ENCODE measurements at places on chromosomes 7 and 10. TPM values are rescaled to one million over a fixed set of nuclear protein-coding genes. Genes with fewer than 3 reads are reported as not detected.
A peak's percentile ranks its signal among the peaks of the same experiment; 100 is the strongest.

- no peak overlapping the region for H3K27ac ChIP-seq
- no peaks in the 10 kb centered on the region for H3K36me3 ChIP-seq
- no peak for DNase-seq
- no peak overlapping the region for H3K4me3 ChIP-seq
- H3K4me1 ChIP-seq, result peaks cover 7% of the 10 kb centered on the region
Observed at GRCh38 chr10:26199841-26200240, 16.7 kb upstream of the GAD2 start.

DNA sequence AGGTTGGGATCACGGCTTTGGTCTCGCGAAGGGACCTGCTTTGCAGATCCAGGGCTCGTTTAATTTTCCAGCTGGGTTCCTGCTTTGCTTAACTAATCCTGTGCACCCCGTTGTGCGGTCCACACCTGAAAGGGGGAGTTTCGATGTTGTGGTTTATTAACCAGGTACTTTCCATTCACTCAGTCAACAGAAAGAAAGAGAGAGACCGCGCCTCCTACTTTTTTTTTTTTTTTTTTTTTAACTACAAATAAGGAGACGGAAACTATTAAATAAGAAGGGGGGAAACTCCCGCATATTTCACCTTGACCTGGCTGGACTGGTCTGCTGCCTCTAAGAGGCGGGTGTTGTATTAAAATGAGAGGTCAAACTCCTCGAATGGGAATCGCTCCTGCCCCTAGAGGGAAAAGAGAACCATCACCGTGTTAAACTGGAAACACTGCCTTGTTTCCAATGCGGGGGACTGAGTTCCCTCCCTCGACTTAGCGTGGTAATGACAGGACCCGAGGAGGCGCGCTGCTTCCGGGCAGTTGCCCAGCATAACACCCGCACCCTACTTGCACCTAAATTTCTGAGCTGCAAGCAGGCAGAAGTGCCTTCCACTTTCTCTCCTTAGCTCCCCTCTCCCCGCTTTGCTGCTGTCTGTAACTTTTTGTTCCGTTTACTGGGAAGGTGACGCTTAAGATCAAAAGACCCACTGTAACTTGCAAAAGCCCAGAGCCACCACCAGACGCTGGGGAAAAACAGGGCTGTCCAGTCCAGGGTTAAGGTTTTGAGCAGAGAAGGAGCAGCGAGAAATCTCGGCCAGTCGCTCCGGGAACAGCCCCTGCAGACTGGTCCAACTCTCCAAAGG, 1.1 kb upstream of the ITGB8 start:
- peak; percentile 58 for DNase-seq
- H3K27me3 ChIP-seq, result peaks cover 70% of the 10 kb centered on the region
- H3K4me3 ChIP-seq, result peak overlapping the region; percentile 87
- H3K36me3 ChIP-seq, result no peaks in the 10 kb centered on the region
- H3K27ac ChIP-seq, result peak overlapping the region; percentile 80

DNA sequence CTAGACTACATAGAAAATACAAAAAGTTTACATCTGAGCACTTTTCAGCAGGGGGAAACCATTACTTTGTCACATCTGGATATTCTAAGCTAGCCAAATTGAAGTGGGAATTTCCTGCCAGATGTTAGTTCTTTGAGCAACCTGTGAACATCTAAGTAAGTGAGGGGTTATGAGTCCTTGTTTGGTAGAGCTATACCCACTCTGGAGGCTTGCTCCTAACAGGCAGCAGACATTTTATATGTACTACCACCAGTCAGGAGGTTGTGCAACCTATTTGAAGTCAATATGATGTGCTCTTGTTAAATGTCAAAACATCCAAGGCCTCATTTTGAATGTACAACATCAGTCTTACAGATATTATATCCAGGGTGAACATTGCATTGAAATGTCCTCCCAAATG, 143.3 kb upstream of the KAT6B start:
- peaks cover 22% of the 10 kb centered on the region for H3K36me3 ChIP-seq
- no peak overlapping the region for H3K27ac ChIP-seq
- no peak overlapping the region for H3K4me3 ChIP-seq
- H3K4me1 ChIP-seq, result peaks cover 6% of the 10 kb centered on the region

DNA sequence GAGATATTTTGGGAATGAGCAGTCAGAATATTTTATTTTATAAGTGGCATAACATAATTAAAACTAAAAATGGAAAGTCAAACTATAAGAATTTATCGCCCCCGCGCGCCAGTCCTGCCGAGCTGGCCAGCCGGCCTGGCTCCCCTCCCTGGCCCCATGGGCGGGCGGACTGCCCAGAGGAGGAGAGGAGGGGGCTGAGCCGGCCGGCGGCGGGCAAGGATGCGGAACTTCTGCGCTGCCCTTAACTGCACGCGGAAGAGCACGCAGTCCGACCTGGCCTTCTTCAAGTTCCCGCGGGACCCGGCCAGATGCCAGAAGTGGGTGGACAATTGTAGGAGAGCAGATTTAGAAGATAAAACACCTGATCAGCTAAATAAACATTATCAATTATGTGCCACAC, 96.8 kb downstream of the DKK1 start:
- H3K27me3 ChIP-seq, result no peaks in the 10 kb centered on the region
- no peak overlapping the region for H3K27ac ChIP-seq
- H3K4me3 ChIP-seq, result no peak overlapping the region

DNA sequence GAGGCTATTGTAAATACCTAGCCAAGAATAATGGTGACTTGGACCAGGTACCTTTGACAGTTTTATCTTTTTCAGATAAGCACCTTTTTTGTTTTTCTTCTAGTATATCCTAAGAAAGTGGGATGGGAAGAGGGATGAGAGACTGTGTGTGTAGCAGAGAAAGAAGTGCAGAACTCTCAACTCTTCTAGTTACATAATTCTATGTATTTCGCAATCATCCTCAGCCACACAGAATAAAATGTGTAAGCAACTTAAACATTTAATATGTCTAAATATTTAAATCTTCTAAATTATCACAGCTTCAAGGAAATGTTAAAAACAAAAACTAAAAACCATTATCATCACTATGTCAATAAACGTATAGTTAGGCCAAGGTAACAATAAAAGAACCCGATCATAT, 42.6 kb upstream of the GSAP start:
- H3K27me3 ChIP-seq, result no peaks in the 10 kb centered on the region
- no peak overlapping the region for H3K27ac ChIP-seq
- DNase-seq, result no peak
- no peak overlapping the region for H3K4me3 ChIP-seq
- H3K36me3 ChIP-seq, result no peaks in the 10 kb centered on the region
- peaks cover 4% of the 10 kb centered on the region for H3K4me1 ChIP-seq

- no peak overlapping the region for H3K27ac ChIP-seq
- H3K4me3 ChIP-seq, result no peak overlapping the region
- no peaks in the 10 kb centered on the region for H3K36me3 ChIP-seq
- H3K27me3 ChIP-seq, result peaks cover 16% of the 10 kb centered on the region
- H3K4me1 ChIP-seq, result no peaks in the 10 kb centered on the region
- DNase-seq, result no peak
Observed at GRCh38 chr10:59575269-59575668, 134.4 kb downstream of the SLC16A9 start.

GRCh38 chr10:17431871-17432311, 22.5 kb downstream of the ST8SIA6 start:
- H3K4me3 ChIP-seq, result no peak overlapping the region
- peaks cover 42% of the 10 kb centered on the region for H3K4me1 ChIP-seq
- H3K36me3 ChIP-seq, result no peaks in the 10 kb centered on the region
- no peak overlapping the region for H3K27ac ChIP-seq
- peaks cover 21% of the 10 kb centered on the region for H3K27me3 ChIP-seq

DNA sequence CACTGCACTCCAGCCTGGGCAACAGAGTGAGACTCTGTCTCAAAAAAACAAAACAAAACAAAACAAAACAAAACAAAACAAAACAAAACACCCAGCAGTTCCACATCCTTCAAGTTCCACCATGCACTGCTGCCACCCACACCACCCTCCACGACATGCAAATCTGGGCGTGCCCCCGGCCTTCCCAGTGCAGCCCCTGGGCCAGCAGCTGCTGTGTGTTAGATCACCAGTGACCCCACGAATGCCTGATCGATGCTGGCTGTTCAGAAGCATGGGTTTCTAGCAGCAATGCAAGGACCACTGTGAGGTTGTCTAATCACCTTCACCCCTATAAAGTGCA, 36.3 kb downstream of the ELFN1 start:
- no peak overlapping the region for H3K4me3 ChIP-seq
- H3K4me1 ChIP-seq, result no peaks in the 10 kb centered on the region
- H3K27ac ChIP-seq, result no peak overlapping the region
- DNase-seq, result no peak
- H3K36me3 ChIP-seq, result no peaks in the 10 kb centered on the region
- no peaks in the 10 kb centered on the region for H3K27me3 ChIP-seq

DNA sequence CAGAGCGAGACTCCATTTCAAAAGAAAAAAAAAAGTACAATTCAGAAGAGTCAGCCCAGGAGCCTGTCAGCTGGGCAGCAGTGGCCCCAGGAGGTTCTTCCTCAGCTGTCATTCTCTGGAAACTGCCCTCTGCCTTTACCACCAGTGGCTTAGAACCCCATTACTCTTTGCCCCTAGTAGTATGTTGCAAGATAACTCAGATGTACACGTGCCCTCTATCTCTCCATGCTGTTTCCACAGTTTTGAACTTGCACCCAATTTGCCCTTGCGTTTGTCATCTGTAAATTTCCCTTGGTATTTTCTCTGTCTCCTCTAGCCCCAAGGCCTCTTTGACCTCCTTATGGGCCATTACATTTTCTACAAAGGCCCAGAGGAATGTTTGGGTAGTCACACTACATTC, 56.7 kb upstream of the PRKAR2B start:
- no peaks in the 10 kb centered on the region for H3K4me1 ChIP-seq
- H3K36me3 ChIP-seq, result no peaks in the 10 kb centered on the region
- DNase-seq, result no peak
- H3K27ac ChIP-seq, result no peak overlapping the region

- DNase-seq, result no peak
Observed at GRCh38 chr7:80916770-80917741, 1.8 kb downstream of the SEMA3C start.

- H3K36me3 ChIP-seq, result no peaks in the 10 kb centered on the region
- H3K4me1 ChIP-seq, result no peaks in the 10 kb centered on the region
- H3K4me3 ChIP-seq, result no peak overlapping the region
- no peaks in the 10 kb centered on the region for H3K27me3 ChIP-seq
- H3K27ac ChIP-seq, result no peak overlapping the region
Observed at GRCh38 chr10:131771634-131772358, 129.0 kb upstream of the PPP2R2D start.

DNA sequence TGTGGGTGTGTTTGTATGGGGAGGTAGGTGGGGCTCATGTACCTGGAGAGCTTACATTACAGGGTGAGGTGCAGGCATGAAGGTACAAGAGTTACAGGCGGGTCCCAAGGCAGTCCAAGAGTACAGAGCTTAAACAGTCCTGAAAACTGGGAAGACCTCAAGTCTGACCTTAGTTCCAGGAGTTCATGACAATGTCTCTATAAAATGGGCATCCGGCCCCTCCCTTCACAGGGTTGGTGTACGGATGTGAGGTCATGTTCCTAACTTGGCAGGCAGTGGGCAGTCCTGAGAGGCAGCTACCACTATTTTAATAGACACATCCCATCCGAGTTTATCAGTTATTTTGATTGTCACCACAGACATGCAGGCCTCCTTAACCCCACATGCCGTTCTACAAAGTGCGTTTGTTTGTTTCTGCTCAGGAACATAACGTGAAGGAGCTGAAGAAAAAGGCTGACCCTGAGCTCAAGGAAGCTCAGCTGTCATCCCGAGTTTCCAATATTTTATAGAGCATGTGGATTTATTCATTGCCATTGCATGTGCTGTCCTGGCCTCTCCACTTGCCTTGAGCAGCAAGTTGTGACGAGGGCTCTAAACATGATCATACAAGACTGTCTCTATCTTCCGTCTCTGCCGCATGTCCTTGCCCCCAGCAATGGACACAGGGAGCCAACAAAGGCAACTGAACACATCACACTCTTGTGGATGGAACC, 647.5 kb upstream of the IGFBP3 start:
- no peak for DNase-seq
- no peaks in the 10 kb centered on the region for H3K27me3 ChIP-seq
- H3K36me3 ChIP-seq, result no peaks in the 10 kb centered on the region
- H3K4me3 ChIP-seq, result no peak overlapping the region
- H3K27ac ChIP-seq, result no peak overlapping the region

- DNase-seq, result no peak
- H3K27me3 ChIP-seq, result peaks cover 15% of the 10 kb centered on the region
- no peaks in the 10 kb centered on the region for H3K4me1 ChIP-seq
- H3K4me3 ChIP-seq, result no peak overlapping the region
Observed at GRCh38 chr7:26584326-26584725, 280.1 kb downstream of the SKAP2 start.

DNA sequence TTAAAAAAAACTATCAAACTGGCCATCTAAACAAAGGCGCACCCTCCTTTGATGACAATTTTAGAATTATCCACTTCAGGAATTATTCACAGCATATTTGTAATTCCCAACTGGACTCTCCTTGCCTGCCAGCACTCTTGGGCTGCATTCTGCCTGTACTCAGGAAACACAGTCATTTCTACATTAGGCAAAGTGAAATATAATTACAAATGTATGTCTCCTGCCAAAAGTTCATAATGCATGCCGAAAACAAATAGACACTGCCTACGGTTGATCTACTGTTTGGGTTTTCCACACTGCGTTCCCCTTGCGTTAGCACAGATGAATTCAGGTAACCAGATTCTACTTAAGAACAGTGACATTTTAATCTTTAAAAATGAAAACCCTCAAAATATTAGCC, 1.9 kb downstream of the HGF start:
- DNase-seq, result no peak
- no peaks in the 10 kb centered on the region for H3K36me3 ChIP-seq
- H3K27me3 ChIP-seq, result no peaks in the 10 kb centered on the region
- no peak overlapping the region for H3K27ac ChIP-seq
- no peak overlapping the region for H3K4me3 ChIP-seq

GRCh38 chr10:12902135-12902572, 99.4 kb downstream of the CCDC3 start:
- H3K27me3 ChIP-seq, result no peaks in the 10 kb centered on the region
- no peak overlapping the region for H3K27ac ChIP-seq
- H3K4me3 ChIP-seq, result no peak overlapping the region

- H3K27me3 ChIP-seq, result peaks cover 12% of the 10 kb centered on the region
- no peaks in the 10 kb centered on the region for H3K4me1 ChIP-seq
- DNase-seq, result no peak
- no peaks in the 10 kb centered on the region for H3K36me3 ChIP-seq
Observed at GRCh38 chr10:14068601-14069250, 262.0 kb downstream of the FRMD4A start.

- no peak overlapping the region for H3K4me3 ChIP-seq
- H3K27ac ChIP-seq, result no peak overlapping the region
- DNase-seq, result no peak
- peaks cover 6% of the 10 kb centered on the region for H3K27me3 ChIP-seq
- no peaks in the 10 kb centered on the region for H3K36me3 ChIP-seq
- H3K4me1 ChIP-seq, result no peaks in the 10 kb centered on the region
Observed at GRCh38 chr7:94401428-94401814, 6.7 kb downstream of the COL1A2 start.

The PRLHR gene
- not detected for total RNA-seq

The ALOX5 gene
- 2.4 TPM for total RNA-seq

The FAM25A gene
- total RNA-seq, result not detected

The COL1A2 gene
- total RNA-seq, result 6.0 TPM

The CYP26C1 gene
- total RNA-seq, result 0.07 TPM
